ENCODE measurements at places on chromosomes 6 and 20.
A peak's percentile ranks its signal among the peaks of the same experiment; 100 is the strongest.

GRCh38 chr20:5621305-5621704 lies 128.9 kb upstream of the SHLD1 start:
- peak; percentile 37 for DNase-seq

GRCh38 chr6:17850281-17850680 lies 137.2 kb downstream of the KIF13A start:
- DNase-seq, result no peak

- DNase-seq, result no peak
Measured at GRCh38 chr6:34746104-34746846, 11.0 kb upstream of the SNRPC start.

DNA sequence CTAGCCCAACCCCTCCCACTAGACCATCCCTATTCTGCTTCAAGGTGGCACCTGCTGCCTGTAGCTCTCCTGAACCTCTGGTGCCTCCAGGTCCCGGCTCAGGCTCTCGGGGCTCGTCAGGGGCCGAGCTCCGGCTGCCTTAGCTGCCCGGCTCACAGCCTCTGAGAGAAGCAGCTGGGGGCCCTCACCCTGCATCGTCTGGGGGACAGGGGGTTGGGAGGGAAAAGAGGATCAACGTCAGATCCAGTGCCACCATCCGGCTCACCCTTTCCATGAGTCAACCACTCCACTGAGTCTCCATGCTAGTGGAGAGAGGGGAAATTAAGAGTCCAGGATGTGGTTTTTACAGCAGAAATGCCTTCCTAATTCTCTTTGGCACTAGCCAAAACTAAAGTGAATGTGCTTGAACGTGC lies 13.0 kb downstream of the BAG6 start:
- DNase-seq, result no peak

DNA sequence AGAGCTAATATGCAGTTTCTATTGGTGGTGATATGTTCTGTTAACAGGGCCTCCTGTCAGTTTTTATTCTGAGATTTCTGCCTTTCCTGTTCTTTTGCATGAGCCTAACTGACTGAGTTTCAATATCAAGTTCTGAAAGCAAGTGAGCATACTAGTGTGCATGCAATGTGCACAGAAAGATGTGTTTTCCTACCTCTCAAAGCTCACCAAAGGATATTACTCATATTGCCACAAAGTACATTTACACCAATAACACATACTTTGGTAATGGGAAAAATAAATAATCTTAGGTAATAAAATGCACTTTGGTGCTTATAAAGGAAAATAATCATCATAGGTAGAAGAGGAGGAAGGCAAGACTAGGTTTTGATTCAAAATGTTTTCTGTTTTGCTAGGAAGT lies 195.0 kb downstream of the KHDC1L start:
- DNase-seq, result no peak

DNA sequence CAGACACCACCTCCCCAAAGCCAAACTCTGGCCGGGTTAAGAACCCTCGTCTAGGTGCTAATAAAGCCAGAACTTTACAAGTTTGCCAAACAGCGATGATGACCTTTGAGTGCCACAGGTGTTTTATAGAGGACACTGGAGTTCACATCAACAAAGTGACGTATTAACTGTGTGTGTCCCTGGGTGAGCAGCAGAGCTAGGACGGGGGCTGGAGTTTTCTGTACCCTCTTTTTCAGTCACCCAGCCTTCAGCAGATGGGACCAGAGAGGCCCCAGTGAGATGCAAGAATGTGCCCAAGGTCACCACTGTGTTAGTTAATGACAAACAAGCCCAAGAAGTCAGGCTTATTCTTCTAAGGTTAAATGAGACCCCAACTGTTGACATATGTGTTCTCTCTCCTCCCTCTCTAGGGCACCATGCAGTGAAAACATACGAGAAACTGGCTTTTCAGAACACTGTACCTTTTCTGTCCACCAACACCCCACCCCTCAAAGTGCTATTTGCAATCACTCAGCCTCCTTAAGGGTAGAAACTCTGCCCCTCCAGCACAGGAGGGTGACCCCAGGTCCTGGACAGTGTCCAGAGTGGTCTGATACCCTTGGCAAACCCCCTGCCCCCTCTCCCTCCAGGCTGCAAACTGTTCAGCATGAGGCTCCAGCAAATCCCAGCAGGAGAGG lies 5.2 kb downstream of the SDC4 start:
- DNase-seq, result no peak

DNA sequence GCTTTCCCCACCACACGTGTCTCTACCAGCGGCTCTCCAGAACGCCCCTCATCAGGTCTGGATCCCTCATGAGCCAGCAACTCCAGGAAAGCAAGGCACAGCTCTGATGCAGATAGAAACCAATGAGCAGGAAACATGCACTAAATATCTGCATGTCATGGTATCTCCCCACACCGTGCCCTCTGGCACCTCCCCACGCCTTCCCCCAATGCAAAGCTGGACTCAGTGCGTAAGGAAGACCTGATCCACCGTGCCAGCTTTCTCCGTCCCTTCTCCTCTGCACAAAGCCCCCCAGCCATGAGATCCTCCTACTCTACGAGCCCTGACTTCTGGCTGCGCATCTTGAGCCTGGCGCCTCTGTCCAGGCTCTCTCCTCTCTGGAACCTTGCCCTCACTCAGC lies 9.4 kb downstream of the PDE10A start:
- no peak for DNase-seq

GRCh38 chr6:160461641-160462040 lies 113.5 kb downstream of the SLC22A3 start:
- no peak for DNase-seq

GRCh38 chr6:85911067-85911466 lies 268.4 kb upstream of the SYNCRIP start:
- DNase-seq, result no peak

DNA sequence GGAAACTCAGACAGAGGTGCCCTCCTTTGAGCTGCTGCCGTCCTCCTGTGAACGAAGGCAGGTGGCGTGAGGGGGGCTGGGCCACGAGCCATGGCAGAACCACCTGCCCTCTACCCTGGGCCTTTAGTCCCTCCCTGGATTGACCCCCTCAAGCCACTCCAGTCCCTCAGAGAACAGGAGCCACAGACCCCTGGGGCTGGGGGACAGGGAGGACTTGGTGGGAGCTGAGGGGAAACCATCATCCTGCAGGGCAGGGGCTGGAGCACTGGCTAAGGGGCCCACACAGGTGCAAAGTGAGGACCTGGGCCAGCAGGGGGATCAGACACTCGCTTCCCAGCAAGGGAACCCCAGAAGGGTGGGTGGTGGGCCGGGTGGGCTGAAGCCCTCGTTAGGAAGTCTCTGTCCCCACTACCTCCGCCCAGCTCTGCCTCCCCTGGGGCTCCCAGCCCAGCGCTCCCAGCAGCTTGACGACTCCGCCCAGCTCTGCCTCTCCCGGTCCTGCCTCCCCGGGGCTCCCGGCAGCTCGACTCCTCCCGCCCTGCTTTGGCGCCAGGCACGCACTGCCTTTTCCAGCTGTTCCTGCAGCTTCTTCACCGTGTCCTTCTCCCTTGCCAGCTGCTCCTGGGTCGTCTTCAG lies 44.4 kb downstream of the DSTN start:
- no peak for DNase-seq

GRCh38 chr6:156848533-156848932 lies 71.4 kb downstream of the ARID1B start:
- DNase-seq, result no peak

DNA sequence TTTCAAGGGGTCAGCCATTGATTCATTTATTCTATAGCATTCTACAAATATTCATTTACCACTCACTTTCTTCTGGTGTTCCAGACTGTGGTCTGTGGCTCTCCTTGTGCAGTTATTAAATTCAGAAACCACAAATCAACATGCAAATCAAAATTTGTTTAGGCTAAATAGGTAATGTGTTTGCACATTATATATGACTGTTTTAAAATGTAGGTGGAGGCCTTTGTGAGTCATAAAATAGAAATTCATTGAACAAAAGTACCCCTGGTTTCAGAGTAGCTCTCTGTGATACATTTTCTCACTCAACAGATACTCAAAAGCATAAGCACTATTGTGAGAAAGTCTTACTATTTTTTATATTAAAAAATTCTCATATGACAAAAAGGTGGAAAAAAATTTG lies 385.5 kb upstream of the TSHZ2 start:
- no peak for DNase-seq

GRCh38 chr20:57959589-57959988 lies 249.8 kb upstream of the PMEPA1 start:
- DNase-seq, result no peak

DNA sequence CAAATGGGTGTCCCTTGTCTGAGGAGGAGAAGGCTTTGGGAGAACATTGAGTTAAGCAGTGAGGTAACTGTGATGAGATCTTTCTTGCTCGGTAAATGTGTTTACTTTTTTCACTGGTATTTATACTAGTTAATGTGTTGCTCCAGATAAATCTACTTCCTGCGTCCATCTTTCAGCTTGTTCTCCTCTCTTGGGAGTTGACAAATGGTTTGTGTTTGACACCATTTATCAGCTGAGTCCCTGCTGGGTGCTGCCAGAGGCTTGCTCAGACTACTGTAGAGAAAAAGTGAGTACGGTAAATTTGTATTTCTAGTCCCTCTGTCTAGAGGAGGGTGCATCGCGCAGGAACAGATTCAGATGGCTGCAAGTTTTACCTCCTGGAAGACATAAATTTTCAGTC lies 8.3 kb upstream of the PRDM1 start:
- DNase-seq, result no peak

GRCh38 chr6:119129968-119130484 lies 51.6 kb upstream of the FAM184A start:
- no peak for DNase-seq

- no peak for DNase-seq
Measured at GRCh38 chr6:22236626-22237414, 60.0 kb downstream of the PRL start.

GRCh38 chr6:133986942-133987341 lies 33.9 kb downstream of the TBPL1 start:
- DNase-seq, result no peak

DNA sequence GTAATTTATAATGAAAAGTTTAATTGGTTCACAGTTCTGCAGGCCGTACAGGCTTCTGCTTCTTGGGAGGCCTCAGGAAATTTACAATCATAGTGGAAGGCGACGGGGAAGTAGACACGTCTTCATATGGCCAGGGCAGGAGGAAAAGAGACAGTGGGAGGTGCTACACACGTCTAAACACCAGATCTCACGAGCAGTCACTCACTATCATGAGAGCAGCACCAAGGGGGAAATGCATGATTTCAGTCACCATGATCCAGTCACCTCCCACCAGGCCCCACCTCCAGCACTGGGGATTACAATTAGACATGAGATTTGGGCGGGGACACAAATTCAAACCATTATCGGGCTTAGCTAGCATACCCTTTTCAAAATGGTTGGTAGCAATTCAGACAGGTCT lies 41.2 kb downstream of the EIF2S2 start:
- no peak for DNase-seq

DNA sequence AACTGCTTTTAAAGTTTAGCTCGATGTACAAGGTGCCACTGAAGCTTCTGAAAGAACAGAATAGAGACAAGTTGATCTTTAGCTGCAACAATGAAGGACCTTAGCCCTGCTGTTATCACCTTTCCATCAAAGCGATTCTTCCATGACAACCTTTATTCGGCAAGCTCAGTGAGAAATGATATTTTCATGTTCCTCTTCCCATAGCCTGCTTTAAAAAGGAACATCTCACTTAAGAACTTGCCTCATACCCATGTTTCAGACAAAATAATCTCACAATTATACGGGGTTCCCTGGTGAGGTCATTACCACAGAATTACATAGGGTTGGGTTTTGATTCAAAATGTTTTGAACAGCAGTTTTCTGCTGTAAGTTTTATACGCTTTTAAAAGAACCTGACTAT lies 264.2 kb downstream of the THBS2 start:
- no peak for DNase-seq

- no peak for DNase-seq
Measured at GRCh38 chr6:13924949-13925881, at the start of gene RNF182. Gene RNF182, plus strand, starts transcription at chr6:13924952. Its CDS starts 52,168 bp downstream, at chr6:13977120.

- DNase-seq, result no peak
Measured at GRCh38 chr6:43706788-43707187, 19.2 kb upstream of the MRPS18A start.

GRCh38 chr6:20366082-20366830 lies 35.4 kb upstream of the E2F3 start:
- DNase-seq, result no peak

GRCh38 chr20:60271597-60271996 lies 313.4 kb downstream of the CDH26 start:
- no peak for DNase-seq

GRCh38 chr6:2132416-2132815 lies 113.0 kb downstream of the GMDS start:
- DNase-seq, result no peak

DNA sequence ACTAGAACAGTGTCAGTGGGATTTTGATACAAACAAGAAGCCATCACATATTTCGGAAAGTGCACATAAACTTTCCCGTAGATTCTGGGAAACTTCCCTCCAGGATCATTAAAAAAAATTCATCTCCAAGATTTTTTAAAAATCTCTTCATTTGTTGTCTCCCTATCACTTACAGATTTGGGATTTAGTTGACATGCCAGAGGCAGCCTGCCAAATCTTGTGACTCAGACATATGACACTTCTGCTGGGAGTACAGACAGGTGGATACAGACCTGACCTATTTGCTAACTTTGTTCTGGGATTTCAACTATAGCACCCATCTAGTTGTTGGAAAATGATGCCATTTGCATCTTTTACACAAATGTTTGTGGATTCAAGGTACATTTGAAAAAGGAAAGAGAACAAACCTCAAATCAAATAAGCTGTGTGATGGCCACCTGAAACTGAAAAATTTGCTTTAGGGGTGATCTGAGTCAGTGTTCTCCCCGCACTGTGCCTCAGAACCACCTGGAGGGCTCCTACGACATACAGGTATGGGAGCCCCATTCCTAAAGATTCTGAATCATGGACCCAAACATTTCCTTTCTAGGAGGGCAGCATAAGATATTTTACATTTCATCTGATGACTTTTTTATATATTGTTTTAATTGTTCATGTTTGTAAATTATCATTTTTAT lies 21.9 kb upstream of the CD2AP start:
- no peak for DNase-seq

- no peak for DNase-seq
Measured at GRCh38 chr6:146957181-146958093, 246.8 kb upstream of the STXBP5 start.

DNA sequence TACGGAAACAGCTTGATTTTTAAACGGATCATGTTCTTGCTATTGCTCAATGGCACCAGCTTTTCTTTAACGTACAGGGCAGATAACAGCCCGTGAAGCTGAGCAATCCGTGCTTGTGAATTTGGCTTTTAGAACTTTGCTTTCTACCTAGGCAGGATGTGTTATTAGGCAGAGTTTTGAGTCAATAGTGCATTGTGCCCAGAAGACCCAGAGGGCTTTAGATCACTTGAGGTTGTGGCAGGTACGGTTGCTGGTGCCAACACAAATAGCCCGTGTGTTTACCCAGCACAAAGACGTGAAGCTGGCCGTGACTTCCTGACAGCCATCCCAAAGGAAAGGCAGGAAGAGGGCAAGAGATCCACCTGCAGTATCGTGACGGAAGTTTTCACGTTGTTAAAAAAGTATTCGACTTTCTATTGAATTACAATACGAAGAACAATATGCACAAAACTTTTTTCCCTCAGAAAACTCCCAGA lies 117.4 kb upstream of the FRMD1 start:
- DNase-seq, result peak; percentile 40

Measured in posterior cingulate gyrus (tissue), 11 donors.